Lung microvascular endothelial cell (primary cell): ENCODE measurements at places on chromosomes 5 and 9.

- no peak for DNase-seq
Observed at GRCh38 chr9:27353474-27354229, 56.7 kb upstream of the EQTN start.

GRCh38 chr5:71924325-71924724 is 182.9 kb upstream of the MAP1B start:
- DNase-seq: no peak

GRCh38 chr9:97447001-97447400 is 35.1 kb downstream of the TDRD7 start:
- no peak for DNase-seq

DNA sequence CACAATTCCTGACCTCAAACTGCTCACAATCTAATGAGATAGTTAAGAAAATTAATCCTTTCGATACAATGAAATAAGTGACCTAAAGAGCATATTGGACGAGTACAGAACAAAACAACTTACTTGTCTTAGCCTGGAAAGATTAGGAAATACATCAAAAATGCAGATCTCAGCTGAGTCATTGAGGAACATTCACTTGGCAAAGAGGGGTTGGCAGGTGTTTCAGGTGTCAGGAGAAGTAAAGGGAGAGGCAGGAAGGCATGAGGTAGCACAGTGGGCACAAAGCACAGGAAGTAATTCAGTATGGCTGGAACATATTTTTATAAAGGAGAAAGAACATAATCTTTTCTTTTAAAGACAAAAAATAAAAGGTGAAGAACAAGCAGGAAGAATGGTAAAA is 628.8 kb upstream of the RGMB start:
- DNase-seq: no peak

GRCh38 chr5:63233361-63233760 is 654.7 kb downstream of the LRRC70 start:
- DNase-seq: no peak

- DNase-seq: peak; percentile 31
Observed at GRCh38 chr5:128596071-128596470, 58.0 kb upstream of the FBN2 start.

DNA sequence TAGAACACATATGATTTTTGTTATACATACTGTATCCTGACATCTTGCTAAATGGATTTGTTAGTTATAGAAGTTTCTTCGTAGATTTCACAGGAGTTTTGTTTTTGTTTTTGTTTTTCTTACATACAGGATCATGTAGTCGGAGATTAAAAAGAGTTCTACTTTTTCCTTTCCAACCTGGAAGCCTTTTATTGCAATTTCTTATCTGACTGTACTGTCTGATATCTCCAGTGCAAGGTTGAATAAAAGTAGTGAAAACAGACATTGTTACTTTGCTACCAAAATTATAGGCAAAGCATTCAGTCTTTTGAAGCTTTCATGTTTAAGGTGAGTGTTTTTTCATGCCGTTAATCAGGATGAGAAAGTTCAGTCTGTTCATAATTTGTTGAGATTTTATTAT is 117.4 kb upstream of the PRSS3 start:
- no peak for DNase-seq

- DNase-seq: peak; percentile 46
Observed at GRCh38 chr5:65722575-65723403, 784 bp downstream of the NLN start.

DNA sequence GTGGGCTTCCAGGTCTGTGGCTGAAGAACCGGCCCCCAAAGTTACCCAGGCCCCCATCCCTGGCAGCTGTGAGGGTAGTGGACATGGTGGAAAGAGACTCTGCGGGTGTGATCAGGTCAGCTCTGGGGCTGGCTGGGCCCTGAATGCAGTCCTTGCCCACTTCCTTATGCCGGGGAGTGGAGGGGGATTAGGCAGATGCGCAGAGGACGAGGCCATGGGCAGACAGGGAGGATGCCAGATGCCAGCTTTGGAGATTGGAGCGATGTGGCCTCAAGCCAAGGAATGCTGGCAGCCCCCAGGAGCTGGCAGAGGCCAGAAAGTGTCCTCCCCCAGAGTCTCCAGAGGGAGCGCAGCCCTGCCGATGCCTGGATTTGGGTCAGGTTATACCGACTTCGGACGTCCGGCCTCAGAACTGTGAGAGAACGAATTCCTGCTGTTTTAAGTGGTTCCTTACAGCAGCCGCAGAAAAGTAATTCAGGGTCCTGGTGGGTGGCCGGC is 69.8 kb downstream of the ADAMTS2 start:
- DNase-seq: no peak

DNA sequence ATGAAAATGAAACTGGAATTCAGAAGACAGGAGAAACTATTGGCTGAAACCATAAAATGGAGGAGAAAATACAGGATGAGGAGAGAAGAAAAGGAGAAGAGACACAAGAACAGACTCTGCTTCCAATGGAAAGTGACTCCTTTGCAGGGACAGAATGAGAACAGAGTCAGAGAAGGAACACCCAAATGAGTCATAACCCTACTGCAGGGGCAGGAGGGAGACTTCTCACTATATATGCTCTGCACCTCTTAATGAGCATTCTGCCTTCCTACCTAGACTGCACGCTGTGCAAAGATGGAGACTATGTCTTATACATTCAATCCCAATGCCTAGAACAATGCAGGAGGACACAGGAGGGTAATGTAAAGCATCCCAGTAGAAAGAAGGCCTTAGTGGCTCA is 2.1 kb downstream of the SAXO1 start:
- no peak for DNase-seq

- peak; percentile 1 for DNase-seq
Observed at GRCh38 chr5:12911156-12911555, 1006.9 kb upstream of the CTNND2 start.

GRCh38 chr9:104999136-104999535 is 71.2 kb upstream of the ABCA1 start:
- DNase-seq: no peak

DNA sequence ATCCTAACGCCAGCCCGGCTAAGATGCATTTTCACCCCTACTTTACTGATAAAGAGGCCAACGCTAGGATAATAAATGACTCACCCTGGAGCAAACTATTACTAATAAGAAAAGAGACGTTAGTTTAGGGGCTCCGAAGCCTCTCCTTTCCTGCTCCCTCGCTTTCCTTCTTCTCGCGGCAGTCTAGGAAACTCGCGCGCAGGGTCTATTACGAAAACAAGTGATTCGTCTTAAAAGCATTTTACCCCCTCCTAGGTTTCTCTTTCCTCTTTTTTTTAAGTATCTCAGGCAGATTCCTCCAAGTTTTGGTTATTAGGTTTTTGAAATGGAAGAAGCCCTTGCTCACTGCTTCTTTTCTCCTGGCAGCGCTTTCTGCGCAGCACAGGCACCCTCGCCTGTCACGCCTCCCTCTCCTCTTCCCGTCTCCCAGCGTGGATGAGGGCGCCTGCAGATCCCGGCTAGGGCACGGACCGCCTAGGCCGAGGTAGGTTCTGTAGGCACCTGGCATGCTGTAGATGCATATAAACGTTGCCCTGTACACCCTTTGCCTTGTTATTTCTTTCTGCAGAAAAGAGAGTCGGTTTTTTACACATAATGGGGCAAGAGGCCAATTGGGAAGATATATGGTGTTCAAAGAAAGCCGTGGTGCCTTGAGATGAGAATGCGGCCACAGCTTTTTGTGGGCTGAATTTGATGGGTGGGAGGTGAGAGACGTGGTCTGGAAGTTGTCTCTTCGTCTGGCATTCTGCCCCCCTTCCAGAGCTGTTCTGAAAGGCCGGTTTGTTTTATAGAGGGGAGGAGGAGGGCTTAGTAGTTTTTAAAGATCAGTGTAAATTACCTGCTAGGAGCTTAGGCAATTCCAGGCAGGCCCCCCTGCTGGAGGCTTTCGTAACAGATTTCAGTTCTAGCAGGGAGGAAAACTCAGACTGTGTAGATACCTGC is 983 bp downstream of the GCNT1 start:
- peak; percentile 50 for DNase-seq

DNA sequence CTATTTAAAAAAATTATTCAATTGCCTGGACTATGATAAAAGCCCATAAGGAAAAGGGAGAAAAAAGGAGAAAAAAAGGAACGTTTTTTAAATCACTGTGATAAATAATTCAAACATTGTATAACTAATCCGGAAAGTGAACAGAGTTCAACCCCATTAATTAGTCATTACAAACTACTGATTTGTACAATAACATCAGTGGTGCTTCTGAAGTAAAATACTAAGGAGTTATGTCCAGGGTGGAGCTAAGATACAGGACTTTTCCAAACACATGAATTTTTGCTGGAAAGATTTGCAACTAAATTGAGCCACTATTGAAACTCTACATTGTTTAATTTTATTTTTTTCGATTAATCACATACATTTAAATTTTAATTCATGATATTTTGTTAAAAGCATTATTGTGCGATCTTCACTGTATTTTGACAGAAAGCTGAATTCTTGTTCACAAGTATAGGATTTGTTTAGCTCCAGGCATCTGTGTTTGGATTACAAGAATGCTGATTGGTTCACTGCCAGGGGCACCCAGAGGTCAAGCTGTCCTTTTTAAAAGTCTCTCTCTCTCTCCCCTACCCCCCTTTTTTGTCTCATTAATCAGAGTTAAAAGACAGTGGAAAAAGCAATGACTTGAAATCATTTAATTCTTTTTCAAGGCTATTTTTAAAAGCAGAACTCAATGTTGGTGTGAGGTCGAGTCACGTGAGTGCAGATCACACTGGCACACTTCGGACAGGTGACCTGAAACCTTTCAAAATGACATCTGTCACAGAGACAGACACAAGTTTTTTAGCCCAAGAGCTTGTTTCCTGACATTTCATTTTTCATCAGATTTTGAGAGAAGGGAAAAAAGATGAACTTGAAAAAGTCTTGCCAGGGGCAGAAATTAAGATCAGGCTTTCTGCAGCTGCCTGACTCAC is 387.3 kb downstream of the NR2F1-AS1 start:
- DNase-seq: peak; percentile 27

DNA sequence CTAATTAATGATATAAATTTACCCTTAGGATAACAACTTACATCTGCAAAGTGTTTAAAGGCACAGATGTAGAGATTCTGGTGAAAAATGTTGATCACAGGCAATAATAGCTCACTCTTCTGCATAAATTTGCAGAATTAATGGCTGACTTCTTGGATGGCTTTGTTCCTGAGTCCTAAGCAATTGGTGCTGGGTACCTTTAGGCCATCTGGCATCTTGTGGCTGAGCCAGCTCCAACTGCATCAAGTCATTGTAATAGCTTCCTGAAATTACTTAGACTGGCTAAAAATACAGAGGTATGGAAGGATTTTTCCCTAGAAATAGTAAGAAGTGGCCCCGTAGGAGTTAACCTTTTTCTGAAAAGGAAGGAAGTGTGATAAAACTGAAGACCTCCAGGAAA is 118.3 kb upstream of the MINAR2 start:
- no peak for DNase-seq

- no peak for DNase-seq
Observed at GRCh38 chr9:98175762-98176161, 16.7 kb downstream of the CORO2A start.

DNA sequence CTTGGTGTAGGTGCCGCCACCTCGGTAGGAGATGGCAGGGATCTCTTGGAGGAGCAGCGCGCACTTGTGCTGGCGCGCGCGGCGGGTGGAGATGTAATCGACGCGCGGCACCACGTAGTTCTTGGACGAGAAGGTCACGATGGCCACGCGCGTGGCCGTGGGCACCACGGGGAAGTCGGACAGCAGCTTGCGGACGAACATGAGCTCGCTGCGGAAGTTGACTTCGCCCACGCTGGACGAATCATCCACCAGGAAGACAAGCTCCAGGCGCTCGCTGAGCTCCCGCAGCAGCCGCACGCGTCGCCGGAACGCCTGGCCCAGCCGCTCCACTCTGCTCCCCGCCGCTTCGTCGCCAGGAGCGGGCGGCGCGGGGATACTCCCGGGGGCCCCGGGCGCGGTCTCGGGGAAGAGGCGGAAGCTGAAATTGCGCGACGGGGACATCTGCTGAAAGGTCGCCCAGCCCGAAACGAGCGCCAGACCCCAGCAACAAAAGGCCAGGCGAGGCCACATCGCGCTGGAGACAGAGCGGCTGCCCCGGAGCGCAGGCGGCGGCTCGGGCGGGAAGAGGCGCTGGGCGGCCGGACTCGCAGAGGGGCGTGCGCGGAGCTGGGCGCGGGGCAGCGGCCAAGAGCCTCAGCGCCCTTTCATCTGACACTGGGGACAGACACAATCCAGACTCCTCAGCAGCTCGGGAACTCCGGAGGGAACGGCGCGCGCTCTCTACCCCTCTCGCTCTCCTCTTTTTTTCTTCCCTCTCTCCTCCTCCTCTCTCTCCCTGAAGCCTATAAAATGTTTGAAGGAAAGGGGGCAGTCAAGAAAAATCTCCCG is at the start of gene SVEP1:
TSS of gene SVEP1 (minus strand) at position 708 of the 828 bp plus-strand sequence. CDS start at position 510, 198 bp downstream.
- DNase-seq: peak; percentile 31

GRCh38 chr5:127011961-127012644 is 18.3 kb downstream of the MARCHF3 start:
- peak; percentile 48 for DNase-seq

GRCh38 chr9:124468061-124468740 is 17.9 kb downstream of the ADGRD2 start:
- no peak for DNase-seq

- DNase-seq: no peak
Observed at GRCh38 chr5:51181208-51181894, 201.9 kb upstream of the ISL1 start.

GRCh38 chr5:125496393-125496792 is 750.0 kb upstream of the ZNF608 start:
- no peak for DNase-seq

GRCh38 chr9:105958587-105958986 is 264.2 kb downstream of the TMEM38B start:
- DNase-seq: no peak

- no peak for DNase-seq
Observed at GRCh38 chr5:78979909-78980308, 5.2 kb downstream of the ARSB start.

- peak; percentile 51 for DNase-seq
Observed at GRCh38 chr5:54254482-54255198, 55.7 kb downstream of the ARL15 start.

GRCh38 chr9:90074316-90074962 is 469.6 kb downstream of the GADD45G start:
- DNase-seq: no peak

- no peak for DNase-seq
Observed at GRCh38 chr5:168707716-168708695, 128.8 kb upstream of the PANK3 start.

DNA sequence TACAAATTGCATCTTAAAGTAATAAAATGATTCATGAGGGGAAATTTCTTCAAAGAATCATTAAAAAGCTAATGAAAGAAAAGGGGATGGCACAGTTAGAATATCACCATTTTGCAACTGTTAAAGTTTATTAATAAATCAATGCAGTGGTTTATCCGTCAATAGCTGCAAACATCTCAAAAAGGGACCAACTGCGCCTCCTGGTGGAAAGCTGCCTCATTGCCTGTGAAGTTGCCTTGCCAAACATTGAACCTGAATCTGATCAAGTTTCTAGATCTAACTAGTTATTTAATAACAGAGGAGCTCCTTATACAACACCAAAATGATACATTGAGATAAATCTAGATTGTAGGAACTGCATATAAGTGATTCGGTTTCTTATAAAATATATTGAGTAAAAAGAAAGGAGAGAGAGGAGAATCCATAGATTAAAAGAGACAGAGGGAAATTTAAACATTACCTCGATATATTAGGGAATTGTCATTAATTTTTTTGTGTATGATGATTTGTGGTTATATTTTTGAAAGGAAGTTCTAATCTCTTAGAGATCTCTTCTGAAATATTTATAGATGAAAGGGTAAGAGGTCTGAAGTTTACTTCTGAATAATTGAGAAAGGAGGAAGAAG is 6.9 kb upstream of the NDUFB6 start:
- DNase-seq: peak; percentile 66

- peak; percentile 34 for DNase-seq
Observed at GRCh38 chr5:36734422-36734821, 128.0 kb downstream of the SLC1A3 start.
